Fibroblast of upper back skin (primary cell): ENCODE measurements at places on chromosomes 12 and 14.
A peak's percentile ranks its signal among the peaks of the same experiment; 100 is the strongest.

DNA sequence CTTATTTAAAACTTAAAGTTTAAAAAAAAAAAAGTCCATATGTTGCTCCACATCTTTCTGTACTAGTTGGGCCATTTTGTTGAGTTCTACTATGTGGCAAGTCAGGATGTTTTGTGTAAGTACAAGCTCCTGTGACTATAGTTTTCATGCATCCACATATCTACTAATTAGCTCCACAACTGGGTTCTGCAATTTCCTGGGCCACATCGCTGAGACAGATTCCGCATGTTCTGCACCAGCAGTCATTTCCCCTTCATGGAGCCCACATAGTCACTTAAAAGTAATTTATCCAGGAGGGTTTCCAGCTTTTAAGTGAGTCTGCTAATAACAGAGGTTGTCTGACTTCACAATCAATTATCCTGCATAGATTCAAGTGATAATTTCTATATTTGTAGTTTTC, 461.4 kb downstream of the ZFP36L1 start:
- no peak for DNase-seq

DNA sequence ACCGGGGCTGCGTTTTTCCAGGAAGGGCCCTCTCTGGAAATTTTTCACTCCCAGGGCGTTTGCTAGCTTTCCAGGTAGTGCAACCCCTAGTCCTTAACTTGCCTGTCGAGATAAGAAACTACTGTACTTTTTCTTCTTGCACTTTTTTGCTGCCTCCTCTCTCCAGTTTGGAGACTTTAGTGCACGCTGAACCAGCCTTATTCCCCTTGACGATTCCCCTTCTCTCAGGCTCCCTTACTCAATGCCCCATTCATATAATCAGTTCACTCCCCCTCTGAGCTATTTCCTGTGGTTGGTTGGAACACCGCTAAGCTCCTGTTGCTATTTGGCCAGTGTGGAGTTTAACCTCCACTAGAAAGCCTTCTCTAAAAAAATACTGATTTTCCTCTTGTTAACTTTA, 682 bp downstream of the CREBL2 start:
- DNase-seq, result peak; percentile 55

GRCh38 chr12:72723732-72724131, 451.6 kb downstream of the TRHDE start:
- peak; percentile 3 for DNase-seq

DNA sequence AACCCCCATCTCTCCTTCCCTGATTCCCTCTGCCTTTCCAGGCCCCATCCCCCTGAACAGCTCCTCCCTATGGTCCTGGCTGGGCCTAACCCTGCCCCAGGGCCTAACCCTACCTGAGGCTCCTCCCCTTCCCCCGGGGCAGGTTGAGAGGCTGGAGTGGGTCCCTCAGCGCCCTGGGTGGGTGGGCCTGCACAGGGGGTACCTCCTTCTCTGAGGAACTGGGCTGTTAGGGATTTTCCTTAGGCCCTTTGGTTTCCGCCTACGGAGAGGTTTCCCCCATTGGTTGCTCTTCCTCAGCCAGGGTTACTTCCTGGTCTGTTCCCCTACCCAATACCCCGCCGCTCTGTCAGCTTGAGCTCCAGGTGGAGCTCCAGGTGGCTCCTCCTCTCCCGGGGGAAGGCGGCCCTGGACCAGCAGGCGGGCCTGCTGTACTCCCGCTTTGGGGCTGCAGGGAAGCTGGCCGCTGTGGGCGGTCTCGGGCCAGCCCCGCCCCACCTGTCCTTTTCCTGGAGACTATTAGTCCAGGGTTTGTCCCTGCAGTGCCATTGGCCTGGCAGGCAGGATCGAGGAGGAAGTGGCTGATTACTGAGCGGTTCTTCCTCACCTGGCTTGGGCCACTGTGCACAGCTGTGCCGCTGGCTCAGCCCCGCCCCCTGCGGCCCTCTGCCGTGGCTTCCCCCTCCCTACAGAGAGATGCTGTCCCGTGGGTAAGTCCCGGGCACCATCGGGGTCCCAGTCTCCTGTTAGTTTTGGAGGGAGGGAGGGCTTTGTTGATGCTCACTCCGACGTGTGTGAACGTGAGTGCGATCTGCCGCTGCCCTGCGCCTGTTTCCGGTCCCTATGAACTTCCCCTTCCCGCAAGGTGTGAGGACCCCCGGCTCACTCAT, 2.5 kb downstream of the C12orf57 start:
- DNase-seq, result no peak

- no peak for DNase-seq
Observed at GRCh38 chr12:67035121-67035520, 234.0 kb upstream of the CAND1 start.

DNA sequence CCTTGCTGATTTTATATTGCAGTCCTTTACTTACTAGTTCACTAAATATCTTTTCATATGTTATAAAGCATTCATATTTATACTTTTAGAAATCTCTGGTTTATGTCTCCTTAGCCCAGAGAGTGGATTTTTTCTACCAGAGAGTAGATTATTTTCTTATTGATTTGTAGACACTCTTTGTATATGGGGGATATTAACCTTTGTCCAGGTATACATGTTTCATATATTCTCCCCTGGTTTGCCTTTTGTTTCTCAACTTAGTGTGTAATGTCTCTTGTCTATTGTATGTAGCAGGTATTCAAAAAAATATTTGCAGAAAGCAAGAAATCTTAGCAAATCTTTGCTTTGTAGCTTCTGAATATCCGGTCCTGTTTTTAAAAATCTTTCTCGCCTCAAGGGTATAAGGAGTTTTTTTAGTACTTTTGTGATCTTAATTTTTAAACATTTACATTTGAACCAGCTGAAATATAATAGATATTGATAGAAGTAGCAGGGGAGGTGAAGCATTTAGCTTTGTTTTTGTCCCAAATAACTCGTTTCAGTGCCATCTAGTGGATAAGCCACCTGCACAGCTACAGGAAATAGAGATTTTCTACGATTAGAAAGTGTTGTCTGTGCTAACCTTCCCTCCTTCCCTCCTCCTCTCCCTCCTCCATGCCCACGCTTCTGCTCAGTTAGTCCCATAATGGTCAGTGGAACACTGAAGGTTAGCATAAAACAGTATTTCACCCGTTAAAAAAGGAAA, 97.0 kb downstream of the PHETA1 start:
- DNase-seq, result no peak

DNA sequence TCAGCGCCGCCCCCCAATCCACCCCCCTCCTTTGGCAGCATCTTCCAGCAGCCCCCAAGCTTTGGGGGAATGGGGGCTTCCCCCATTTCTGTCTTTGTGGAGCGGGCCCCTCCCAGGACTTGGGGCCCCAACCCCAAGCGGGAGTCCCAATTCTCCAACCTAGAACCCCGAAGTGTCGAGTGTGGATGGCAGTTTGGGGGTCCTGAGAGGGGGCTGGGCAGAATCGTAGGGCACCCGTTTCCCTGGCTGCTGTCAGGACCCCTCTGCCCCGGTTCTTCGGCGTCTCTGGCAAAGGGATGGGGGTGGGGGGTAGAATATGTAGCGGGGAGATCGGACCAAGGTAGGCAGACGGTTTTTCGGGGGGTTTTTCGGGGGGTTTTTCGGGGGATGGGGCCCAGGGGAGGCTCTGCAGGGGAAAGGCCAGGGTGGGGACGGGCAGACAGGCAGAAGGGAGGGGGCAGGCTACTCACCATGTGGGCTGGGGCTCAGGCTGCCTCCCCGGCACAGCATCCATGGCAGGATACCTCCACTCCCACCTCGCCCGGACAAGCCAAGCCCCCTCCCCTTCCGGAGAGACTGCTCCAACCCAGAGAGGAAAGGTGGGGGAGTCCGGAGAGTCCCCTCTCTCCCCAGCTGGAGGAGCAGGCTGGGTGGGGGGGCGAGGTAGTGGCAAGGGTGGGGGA, 739 bp downstream of the JPH4 start:
- DNase-seq, result no peak

DNA sequence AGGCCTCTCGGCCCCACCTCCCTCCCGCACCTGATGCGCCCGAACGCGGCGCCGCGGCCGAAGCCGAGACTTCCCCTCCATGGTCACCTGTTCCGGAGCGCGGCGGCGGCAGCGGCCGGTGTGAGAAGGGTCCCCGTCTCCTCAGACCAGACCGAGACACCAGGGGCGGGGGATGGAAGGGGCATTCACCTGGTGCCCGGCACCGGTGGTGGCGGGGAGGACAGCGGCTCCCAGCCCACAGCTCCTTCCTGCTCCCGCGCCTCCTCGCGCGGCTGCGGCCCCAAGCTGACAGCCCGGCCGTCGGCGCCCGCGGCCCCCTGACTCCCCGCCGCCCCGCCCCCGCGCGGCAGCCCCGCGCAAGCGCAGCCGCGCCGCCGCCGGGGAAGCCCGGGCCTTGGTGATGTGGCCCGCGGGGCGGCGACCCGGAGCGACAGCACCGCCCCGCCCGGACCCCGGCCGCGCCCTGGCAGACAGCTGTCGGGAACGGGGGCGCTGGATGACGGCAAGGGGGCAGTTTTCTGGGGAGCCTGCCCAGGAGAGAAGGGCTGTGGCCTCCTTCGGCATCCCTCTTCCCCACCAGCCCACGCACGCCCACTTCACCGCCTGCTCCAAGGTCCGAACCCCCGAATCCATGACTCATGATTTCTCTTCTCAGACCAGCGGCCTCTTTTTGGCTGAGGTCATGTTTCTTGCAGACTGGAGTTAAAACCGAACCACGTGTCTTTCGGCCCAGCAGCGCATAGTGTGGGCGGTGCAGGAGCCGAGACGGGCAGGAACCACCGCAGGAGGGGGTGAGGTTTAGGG, at the start of gene SLC41A2:
TSS of gene SLC41A2 (minus strand) at position 290 of the 804 bp plus-strand sequence. CDS start 29,763 bp downstream, outside the sequence.
- peak; percentile 88 for DNase-seq

- DNase-seq, result no peak
Observed at GRCh38 chr12:86530996-86531655, 274.9 kb upstream of the MGAT4C start.

DNA sequence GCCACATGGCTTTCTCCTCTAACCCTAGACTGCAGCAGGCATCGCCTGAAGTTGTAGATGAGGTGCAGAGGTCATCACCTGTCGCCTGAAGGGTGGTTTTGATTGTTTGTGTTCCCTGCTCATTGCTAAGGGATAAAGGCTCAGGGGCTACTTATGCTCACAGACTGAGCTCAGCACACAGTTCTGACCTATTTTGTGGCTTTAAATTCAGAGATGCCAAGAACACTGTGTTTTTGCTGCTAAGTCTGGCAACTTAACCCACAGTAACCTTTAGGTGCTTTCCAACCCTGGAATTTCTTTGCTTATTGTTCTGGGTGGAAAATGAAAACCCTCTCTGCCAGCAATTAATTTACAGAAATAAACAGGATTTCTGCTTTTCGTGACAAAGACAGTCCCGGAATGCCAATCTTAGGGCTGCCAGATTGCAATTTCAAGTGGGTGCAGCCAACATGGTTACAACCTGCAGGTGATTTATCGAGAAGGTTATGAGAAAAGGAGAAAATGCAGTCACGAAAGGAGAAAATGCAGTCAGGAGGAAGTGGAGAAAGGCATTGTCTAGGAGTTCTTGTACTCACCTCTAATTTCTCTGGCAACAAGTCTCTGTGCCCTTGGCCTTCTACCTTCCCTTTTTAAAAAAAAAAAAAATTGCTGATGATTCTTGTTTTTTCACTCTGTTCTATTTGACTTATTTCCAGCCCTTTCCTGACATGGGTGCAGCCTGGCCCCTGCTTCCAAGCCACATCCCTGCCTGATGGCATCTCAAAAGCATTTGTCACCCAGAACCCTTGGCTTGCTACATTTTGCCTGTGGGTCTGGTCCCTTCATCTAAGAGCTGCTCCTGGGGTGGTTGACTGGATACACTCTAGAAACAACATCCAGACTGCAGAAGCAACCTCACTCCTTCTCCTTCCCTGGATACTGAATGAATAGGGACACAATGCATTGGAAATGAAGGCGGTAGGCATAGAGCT, 23.3 kb downstream of the NPC2 start:
- no peak for DNase-seq

DNA sequence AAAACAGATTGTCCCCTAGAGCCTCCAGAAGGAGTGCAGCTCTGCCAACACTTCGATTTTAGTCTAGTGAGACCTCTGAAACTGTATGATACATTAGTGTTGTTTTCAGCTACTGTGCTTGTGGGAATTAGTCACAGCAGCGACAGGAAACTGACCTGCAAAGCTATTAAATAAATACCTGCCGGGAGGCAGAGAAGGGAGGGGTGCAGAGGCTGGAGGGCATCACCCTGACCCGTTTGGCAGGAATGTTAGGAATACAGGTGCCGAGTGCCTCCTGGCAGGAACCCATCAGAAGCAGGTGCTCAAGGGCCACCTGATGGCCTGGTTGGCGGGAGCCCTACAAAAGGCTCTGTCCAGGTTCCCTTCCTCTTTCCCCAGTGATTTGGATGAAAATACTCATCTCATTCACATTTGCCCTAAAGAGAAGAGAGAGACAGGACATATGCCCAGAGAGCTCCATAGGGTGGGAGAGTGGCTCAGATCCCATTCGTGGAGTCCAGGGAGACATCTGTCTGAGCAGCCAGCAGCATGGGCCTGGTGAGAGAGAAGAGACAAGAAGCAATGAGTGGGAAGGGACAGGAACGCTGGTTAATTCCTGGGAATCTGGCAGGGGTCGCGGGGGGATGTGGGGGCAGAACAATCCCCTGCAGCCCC, 44.6 kb downstream of the C14orf132 start:
- no peak for DNase-seq

- DNase-seq, result no peak
Observed at GRCh38 chr12:5258926-5259325, 173.0 kb upstream of the NTF3 start.

DNA sequence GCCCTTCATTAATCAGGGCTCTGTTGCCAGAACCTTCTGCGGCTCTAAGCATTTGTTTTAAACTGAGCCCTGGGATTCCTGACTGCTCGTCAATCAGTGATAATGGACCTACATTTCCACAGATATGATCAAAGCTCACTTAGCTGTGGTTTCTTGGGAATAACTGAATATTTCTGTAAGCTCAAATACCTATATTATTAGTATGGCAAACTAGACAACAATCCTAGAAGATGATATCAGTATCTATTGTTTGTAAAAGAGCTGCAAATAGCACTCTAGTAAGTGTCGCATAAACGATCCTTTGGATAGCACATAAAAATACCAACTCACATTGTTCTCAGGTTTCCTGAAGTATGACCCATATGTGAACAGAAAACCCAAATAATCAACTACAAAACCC, 150.4 kb downstream of the PPM1H start:
- DNase-seq, result peak; percentile 74

DNA sequence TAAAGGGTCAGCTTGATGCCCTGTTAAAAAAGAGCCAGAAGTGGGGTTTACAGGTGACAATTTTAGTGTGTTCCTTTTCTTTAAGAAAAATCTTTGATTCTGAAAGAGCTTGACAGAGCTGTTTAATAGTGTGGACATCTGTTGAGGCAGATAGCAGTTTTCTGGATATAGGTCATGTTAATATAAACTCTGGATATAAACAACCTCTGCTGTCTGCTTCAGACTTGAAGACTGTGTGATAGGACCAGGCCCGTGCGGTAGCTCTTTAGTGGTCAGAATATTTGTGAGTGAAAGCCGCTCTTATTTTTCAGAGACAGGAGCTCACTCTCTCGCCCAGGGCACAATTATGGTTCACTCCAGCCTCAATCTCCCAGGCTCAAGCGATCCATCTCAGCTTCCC, 439.9 kb upstream of the RGS6 start:
- no peak for DNase-seq

- peak; percentile 80 for DNase-seq
Observed at GRCh38 chr12:12788675-12789368, 3.4 kb downstream of the APOLD1 start.

GRCh38 chr14:93304771-93305170, 28.1 kb downstream of the BTBD7 start:
- peak; percentile 33 for DNase-seq

- peak; percentile 56 for DNase-seq
Observed at GRCh38 chr12:47164724-47165439, 85.1 kb upstream of the AMIGO2 start.
